DND-41 (cell line): ENCODE measurements at places on chromosomes 16 and 17.

GRCh38 chr16:88700636-88701482 is 5.3 kb downstream of the RNF166 start:
- peak; percentile 96 for DNase-seq

- no peak for DNase-seq
These were observed 50.1 kb downstream of the AXIN2 start for GRCh38 chr17:65511316-65511715.

- DNase-seq: no peak
These were observed 7.5 kb upstream of the PIRT start for GRCh38 chr17:10845388-10845751.

DNA sequence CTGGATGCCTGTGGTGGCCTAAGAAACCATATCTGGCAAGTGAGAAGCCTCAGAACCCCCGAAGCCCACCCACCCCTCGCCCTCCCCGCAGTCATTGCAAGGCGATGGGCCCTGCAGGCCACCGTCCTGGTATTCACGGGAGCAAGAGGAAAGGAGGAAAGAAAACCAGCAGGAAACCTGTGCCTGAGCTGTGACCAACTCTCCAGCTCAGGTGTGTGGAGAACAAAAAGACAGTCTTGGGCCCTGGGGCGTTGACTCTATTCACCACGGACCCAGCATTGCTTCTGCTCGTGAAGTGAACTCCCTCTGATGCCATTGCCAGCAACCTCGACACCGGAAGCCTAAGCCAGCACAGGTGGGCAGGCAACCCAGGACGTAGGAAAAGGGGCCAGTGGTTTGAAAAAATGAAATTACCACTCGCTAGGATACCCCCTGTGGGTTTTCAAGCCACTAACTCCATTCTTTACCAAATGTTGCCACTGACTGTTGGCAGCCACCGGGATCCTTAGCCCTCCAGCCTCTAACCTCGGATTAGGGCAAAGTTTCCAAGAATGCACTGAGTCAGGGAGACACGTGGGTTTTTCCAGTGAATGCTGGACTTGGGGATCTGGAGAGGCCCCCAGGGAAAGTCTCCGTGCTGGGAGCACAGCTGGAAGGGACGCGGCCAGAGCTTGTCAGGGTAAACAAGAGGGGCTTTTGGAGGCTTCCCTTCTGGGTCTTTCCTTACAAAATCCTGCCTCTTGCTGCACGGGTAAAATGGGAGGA is 25.1 kb downstream of the FA2H start:
- DNase-seq: no peak

GRCh38 chr16:65453646-65454045 is 331.8 kb upstream of the CDH11 start:
- no peak for DNase-seq

- no peak for DNase-seq
These were observed 9.9 kb downstream of the TBX2 start for GRCh38 chr17:61409301-61410112.

GRCh38 chr17:1059131-1059795 is 62.3 kb downstream of the TIMM22 start:
- DNase-seq: no peak

GRCh38 chr17:57393368-57393767 is 137.0 kb downstream of the MSI2 start:
- DNase-seq: no peak

DNA sequence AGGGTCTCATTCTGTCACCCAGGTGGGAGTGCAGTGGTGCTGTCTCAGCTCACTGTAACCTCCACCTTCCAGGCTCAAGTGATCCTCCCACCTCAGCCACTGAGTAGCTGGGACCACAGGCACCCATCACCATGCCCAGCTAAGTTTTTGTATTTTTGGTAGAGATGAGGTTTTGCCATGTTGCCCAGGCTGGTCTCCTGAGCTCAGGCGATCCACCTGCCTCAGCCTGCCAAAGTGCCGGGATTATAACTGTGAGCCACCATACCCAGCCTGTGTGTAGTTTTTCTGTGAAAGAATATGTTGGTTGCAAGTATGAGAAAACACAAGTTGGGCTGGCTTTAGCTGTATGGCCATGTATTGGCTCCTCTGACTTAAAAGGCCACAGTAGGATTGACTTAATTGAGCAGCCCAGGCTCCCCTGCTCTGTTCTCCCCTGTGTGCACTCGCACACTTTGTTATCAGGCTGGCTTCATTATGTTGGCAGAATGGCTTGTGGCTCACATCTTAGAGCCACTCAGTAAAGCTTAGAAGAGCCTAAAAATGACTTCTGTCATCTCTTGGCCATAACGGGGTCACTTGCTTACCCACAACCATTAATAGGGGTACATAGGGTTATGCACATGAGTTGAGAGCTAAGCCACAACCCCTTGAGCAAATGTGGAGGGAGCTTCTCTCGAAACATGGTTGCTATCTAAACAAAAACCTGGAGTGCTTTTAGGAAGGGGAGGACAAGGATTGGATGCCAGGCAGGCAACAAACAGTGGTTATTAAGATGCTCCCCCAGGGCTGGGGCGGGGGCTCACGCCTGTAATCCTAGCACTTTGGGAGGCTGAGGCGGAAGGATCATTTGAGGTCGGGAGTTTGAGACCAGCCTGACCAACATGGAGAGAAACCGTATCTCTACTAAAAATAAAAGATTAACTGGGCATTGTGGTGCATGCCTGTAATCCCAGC is 6.1 kb downstream of the HAPSTR1 start:
- no peak for DNase-seq

GRCh38 chr16:69217433-69217832 is 30.5 kb downstream of the SNTB2 start:
- no peak for DNase-seq

- peak; percentile 11 for DNase-seq
These were observed 141.1 kb downstream of the NTN1 start for GRCh38 chr17:9162275-9162985.

- DNase-seq: no peak
These were observed 19.4 kb downstream of the MYH10 start for GRCh38 chr17:8611137-8611536.

DNA sequence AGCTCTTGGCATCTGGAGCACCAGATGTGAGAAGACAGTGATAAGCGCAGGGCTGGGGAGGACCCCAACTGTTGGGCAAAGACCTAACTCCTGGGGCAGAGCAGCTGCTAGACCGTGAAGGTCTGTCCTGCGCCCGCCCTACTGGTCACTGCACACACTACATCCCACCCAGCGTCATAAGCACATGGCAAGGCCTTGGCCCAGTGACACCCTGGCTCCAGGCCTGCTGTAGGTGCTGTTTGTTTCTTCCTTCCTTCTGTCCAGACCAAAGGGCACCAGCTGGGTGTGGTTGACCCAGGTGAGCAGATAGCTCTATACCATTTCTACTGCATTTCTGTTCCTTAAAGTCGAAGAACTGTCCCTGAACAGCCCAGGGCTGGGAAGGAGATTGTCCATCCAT is 6.4 kb downstream of the TRPV3 start:
- DNase-seq: no peak

- DNase-seq: no peak
These were observed 1.0 kb upstream of the IGF2BP1 start for GRCh38 chr17:48995974-48996721.

GRCh38 chr17:58436805-58437239 is 19.5 kb upstream of the RNF43 start:
- DNase-seq: no peak

DNA sequence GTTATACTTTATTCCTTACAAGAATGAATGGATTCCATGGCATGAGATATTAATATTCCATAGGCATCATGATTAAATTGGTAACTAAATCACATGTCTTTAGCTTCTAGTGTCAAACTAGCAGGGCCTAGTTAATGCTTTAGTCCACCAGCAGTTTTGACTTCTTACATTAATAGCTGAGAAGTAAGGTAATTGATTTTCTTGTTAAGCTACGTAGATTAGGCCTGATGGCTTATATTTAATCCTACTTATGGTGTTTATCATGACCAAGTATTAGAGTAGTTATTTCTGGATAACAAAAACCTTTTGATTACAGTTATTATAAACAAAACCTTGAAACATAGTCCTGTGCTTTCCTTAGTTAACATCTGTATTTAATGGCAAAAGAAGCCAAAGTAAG is 184.5 kb downstream of the TANC2 start:
- no peak for DNase-seq

GRCh38 chr16:4989391-4990006 is 31.4 kb downstream of the SEC14L5 start:
- no peak for DNase-seq

DNA sequence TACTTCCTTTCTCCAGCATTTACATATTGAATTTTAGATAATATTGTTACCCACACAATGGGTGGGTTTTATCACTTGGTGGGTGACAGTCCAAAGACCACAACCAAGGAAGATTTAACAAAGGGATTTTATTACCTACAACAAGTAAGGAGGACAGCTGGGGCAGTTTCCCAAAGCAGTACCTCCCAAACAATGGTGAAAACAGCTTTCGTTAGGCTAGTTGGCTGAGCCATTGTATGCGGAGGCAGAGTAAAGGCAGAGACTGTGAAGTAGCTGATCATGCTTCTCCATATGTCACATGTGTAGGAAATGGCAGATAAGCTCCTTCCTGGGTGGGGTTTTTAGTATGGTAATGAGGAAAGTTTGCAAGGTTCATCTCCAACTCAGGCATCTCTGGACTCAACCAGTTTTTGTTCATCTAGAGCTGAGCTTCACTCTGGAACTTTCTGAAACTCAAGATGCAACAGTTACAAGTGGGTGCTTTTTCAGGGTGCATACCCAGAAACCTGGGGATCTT is 104.3 kb upstream of the PSMD7 start:
- no peak for DNase-seq

DNA sequence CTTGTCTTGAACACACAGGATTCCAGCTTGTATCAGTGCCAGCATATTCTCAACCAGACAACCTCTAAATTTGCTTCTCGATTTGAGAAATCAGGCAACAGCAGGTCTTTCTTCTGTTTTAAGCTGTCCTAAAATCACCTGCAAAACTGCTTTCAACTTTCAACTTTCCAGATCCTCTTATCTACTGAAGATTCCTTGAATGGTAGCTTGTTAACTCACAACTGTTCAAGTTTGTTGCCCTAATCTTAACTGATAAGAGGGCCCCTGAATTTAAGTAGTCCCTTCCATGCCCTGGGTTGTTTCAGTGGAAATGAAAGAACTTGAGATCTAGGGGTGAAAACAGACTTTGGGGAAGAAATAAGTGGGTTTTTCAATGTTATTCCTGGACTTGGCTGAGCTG is 57.2 kb downstream of the CHD9 start:
- no peak for DNase-seq

DNA sequence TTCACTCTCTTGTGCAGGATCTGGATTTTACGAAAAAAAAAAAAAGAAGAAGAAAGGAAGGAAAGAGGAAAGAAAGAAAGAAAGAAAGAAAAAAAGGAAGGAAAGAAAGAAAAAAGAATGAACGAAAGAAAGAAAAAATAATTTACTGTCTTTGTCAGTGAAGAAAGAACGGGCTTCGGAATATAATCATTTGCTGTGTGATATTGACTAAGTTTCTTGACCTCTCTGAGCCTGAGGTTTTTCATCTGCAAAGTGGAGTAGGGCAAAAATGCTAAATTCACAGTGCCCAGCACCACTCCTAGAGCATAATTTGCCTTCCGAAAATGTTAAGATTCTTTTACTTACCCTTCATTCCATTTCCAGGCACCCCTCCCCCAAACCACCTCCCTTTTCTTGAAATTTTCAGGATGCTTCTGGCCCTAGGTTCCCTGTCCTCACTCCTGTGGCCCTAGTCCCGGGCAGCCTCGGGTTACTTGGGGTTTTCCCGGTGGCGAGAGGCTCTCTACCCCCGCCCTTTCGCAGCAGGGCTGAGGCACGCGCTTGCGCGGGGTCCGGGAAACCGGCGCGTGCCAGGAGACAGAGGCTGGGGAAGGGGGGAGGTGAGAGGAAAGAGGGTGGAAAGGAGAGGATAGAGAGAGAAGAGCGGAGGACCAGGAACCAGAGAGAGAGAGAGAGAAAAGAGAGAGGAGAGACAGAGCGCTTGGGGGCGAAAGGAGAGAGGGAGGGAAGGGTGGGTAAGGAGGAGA is at the start of gene CNTNAP1:
CNTNAP1 (plus strand) TSS at position 556 of the 746 bp plus-strand sequence. CDS start 299 bp downstream, outside the sequence.
- no peak for DNase-seq

- DNase-seq: no peak
These were observed 12.2 kb upstream of the RPH3AL start for GRCh38 chr17:364766-365165.

DNA sequence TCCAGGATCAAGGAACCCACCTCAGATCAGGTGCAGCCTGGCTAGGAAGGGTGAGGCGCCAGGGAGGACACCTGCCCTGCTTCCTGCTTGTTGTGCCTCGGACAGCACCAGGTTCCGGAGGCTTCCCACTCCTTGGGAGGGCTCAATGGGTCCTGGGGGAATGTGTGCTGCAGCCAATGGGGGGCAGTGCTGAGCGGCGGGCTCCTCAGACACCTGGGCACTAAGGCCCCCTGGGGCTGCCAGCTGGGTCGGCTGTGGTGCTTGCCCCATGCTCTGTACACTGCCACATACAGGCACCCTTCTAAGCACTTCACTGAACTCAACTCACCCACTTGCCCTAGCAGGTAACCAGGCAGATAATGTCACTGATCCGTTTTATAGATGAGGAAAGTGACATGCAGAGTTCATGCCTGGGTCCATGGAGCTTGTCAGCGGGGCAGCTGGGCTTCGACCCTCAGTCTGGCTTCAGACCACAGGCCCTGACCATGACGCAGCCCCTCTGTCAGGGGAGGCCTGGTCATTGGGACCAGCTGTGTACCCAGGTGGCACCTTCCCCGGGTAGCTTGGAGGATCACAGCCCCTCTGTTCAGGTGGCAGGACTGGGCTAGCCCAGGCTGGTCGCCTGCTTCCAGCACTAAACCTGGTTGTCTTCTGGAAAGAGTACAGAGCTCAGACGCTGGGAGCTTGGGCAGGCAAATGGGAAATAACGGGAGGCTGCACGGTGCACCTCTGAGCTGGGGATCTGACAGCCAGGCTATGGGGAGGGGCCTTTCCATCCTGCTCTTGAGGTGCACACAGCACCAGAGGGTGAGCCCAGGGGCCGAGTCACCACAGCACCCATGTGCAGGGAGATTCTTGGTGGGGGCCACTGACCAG is 8.2 kb downstream of the FN3K start:
- no peak for DNase-seq

DNA sequence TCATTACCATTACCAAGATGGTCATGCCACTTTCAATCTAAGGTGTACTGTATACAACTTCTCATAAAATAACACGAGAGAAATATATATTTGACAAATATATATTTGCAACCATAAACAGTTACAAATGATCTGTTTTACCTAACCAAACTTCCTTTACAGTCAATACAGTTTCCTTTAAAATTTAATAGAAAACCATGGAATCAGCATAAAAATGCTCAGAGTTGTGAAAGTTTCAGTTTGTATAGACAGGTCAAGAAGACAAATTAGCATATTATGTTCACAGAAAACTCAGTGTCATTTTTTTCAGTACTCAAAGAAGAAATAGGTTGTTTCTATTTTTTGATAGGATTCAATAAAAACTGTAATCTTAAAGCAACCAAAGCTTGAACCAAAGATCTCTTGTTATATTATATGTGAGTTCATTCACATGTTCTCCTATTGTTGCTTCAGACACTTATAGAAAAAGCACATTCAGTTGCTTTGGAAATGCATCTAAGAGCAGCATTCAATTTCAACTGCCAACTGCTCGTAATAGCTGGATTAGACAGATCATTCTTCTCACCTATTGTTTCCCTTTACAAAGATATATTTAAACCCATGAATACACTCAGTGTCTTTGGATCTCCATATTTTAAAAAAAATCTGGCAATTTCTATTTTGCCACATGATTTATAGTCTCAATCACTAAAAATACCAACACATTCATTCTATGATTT is 15.1 kb downstream of the SSH2 start:
- no peak for DNase-seq
